ENCODE measurements at places on chromosomes 2 and 18.

DNA sequence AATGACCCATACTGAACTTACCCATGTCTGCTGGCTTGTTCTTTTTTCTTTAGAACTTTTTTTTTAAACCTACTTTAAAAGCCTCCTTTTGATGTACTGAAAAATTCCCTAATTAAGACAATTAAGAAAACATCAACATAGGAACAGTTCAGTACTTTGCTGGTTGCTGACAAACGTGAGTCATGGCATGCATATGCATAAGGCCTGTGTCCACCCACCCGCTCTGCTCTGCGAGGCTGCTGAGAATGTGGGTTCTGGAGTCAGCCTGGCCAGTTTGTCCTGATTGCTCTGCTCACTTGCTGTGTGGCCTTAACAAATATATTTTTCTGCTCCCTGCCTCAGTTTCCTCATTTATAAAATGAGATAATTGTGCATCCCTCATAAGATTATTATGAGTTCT is 27.3 kb downstream of the LAMA3 start:
- DNase-seq: peak; percentile 49

- peak; percentile 65 for DNase-seq
Observed at GRCh38 chr2:56741601-56742102, 557.9 kb downstream of the CCDC85A start.

GRCh38 chr2:70557171-70557838 is 3.7 kb upstream of the TGFA start:
- DNase-seq: no peak

GRCh38 chr18:1306641-1307040 is 402.0 kb downstream of the ADCYAP1 start:
- DNase-seq: no peak

- no peak for DNase-seq
Observed at GRCh38 chr2:241924069-241924908, 54.8 kb downstream of the RTP5 start.

DNA sequence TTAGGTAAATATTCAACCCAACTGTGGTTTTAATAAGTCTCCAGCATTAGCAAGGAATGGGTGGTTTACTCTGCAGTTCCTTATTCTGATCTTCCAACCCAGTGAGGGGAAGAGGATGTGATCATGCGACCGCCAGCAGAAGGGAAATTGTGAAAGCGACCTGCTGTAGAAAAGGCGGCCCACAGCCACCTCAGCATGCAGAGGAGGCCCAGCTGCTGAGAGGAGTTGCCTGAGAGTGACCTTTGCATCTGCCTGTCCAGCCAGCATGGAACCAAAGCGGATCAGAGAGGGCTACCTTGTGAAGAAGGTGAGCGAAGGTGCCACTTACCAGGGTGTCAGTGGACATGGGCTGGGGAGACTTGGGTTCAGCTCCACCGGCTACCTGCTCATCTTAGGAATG is at the start of gene PLEK:
PLEK (plus strand) TSS at position 196 of the 400 bp plus-strand sequence; CDS start at position 266, 70 bp downstream.
- no peak for DNase-seq

DNA sequence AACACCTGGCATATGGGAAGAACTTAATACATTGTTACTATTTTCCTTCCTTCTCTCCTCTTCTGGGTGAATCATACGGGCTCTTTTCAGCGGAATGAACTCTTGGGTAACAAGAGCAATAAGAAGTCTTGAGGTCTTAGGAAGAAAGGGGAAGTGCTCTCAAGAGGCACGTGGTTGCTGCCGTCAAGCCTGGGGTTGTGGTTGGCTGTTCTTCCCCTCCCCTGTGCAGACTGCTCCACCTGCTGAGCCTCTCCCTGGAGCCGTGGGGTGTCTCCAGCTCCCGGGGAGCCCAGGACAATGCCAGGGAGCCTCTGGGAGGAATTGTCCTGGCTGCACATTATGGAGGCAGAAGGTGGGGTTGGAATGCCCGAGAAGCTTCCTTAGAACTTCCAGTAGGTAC is 19.4 kb downstream of the TOGARAM2 start:
- no peak for DNase-seq

DNA sequence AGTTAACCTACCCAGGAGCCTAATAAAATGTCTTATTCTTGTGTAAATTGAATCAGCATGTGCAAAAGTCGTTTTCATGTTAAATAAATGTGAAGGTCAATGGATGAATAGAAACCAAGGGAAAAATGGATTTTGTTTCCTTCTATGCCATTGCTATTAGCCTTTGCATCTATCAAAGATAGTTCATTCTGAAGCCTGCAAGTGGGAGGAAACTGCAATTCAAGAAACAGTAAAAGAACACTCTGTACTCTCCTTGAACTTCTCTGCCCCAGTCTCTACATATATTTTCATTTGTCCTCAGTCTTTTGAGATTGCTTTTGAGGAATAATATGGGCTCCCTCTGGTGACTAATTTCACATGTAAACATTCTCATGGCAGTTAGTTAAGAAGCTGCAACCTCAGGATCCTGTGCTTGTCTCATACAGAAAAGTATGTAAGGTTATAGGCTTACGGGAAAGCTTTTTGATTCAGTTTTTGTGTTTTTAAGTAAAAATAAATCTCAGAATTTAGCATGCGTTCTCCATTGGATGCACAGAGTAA is 1590.0 kb upstream of the LRRTM1 start:
- DNase-seq: no peak

DNA sequence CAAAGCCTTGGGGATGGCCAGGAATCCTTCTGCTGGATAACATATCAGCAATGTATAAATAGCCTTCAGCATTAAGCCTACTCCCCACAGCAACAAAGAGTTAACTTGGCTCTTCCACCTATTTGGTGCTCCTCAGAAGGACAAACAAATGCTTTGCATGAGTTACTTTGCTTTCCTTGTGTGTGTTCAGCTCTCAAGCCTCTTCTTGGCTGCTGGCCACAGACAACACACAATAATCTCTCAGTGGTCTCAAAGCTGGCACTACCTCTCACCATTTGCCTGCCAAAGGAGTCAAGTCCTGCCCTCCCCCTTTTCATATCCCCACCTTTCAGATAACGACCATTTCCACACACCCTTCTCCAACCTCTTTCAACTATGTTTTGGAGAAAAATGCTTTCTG is 17.5 kb downstream of the FTCDNL1 start:
- no peak for DNase-seq

- no peak for DNase-seq
Observed at GRCh38 chr2:26122630-26123029, 50.3 kb upstream of the GAREM2 start.

GRCh38 chr2:138298900-138299299 is 202.7 kb upstream of the SPOPL start:
- DNase-seq: no peak

GRCh38 chr2:9230051-9230802 is 23.6 kb downstream of the ASAP2 start:
- DNase-seq: no peak

GRCh38 chr2:221529943-221530652 is 42.0 kb downstream of the EPHA4 start:
- peak; percentile 70 for DNase-seq

DNA sequence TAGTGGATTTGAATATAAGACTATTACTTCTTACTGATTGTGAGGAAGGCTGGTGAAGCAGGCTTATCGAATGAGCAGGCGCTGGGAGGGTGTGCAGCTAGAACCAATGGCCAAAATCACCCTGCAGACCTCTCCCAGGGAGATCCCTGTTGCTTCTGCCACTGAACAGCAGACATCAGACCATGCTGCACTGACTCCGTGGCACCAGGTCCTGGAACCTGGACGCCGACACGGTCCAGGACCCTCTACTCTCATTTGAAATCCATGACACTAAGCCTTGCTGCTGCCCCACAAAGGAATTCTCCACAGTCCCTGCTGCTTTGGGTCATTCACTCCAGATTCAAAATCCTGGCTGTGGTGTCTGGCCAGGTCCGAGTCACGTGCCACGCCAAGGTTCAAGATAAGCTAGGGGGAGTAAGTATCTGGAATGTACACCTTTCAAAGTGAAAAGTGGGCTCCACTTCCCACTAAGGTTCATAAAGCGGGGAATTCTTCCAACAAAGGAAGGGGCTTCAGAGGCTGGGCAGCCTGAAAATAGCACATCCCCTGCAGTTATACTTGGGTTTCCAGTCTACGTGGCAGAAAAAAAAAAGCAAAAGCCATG is 9.0 kb upstream of the YWHAQ start:
- no peak for DNase-seq

- no peak for DNase-seq
Observed at GRCh38 chr2:26558271-26559043, 80.5 kb upstream of the OTOF start.

- DNase-seq: no peak
Observed at GRCh38 chr2:26612034-26612433, 29.1 kb downstream of the CIB4 start.

GRCh38 chr18:79964330-79965118 is at the start of gene HSBP1L1:
Gene HSBP1L1 (plus strand): TSS chr18:79964643. CDS start chr18:79964736, 93 bp downstream.
- DNase-seq: no peak

DNA sequence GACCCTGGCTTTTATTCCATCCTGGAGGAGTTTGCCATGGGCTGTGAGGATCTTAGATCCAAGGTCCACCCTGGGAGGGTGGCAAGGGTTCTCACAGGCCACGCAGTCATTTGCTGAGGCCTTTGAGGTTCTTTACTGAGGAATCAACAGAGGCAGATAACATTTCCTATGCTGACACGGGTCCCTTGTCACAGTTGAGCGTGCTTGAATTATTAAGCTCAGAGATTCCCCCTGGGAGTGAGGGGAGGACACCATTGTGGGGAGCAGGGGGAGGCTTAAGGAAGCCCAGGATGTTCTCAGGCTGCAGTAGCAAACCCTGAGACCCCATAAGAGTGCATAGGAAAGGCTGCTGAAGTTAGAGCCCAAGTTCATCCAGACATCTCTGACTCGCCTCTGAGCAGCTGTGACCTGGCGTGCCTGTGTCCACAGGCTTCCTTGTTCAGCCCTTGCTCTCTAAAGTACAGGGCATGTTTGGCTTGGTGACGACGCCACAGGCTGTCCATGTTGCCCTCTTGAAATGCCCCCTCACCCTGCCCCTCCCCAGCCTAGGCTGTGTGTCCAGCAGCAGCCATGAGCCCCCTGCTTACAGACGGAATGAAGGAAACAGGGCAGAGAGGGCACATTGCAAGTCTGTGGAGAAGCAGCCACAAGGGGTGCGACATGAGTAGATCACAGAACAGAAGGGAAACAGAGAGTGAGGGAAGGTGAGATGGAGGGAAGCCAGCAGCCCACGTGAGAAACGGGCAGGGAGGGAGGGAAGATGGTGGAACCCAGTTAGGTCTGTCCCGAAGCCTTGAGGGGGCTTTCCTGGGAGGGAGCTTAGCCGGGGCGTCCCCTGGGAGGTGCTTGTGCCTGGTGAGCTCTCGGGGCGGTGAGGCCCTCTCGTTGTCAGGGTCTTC is 34.0 kb downstream of the NAPG start:
- no peak for DNase-seq
